Globus pallidus (tissue), 1 donor: ENCODE measurements at places on chromosomes 2 and 18.

- no peak for DNase-seq
These were observed 4.4 kb downstream of the TGFA start for GRCh38 chr2:70549064-70549710.

DNA sequence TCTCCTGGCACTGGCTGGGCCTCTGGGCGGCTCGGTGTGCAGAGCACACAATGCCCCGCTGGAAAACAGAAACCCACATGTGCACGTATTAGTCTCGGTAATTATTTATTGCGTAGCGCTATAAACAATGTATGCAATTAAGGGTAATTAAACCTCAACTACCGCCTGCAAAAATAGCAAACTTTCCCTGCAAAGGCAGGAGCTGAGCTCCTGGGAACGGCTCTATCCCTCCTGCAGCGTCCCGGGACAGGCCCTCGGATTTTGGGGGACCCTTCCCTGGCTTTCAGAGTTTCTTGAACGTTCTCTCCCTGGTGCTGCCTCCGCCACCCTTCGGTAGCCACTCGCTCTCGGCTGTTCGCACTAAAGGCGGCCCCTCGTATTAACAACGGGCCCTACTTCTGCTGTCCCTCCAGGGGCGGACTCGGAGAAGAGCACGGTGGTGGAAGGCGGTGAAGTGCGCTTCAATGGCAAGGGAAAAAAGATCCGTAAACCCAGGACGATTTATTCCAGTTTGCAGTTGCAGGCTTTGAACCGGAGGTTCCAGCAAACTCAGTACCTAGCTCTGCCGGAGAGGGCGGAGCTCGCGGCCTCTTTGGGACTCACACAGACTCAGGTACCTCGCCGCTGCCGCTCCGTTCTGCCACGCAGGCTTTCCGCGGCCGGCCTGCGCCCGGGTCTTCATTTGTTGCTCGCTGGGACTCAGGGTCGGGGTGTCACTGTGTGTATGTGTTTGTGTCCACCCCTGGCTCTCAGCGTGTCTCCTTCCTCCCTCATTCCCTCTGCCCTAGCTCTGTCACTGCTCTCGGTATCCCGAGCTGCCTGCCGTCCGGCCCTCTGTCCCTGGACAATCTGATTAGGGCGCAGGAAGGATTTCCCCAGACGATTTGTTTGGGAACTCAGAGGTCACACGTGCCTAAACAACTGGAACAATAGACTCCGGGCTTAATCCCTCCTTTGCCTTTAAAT is 1.2 kb downstream of the DLX1 start:
- DNase-seq: no peak

GRCh38 chr2:171201271-171201670 is 40.6 kb upstream of the TLK1 start:
- DNase-seq: no peak

DNA sequence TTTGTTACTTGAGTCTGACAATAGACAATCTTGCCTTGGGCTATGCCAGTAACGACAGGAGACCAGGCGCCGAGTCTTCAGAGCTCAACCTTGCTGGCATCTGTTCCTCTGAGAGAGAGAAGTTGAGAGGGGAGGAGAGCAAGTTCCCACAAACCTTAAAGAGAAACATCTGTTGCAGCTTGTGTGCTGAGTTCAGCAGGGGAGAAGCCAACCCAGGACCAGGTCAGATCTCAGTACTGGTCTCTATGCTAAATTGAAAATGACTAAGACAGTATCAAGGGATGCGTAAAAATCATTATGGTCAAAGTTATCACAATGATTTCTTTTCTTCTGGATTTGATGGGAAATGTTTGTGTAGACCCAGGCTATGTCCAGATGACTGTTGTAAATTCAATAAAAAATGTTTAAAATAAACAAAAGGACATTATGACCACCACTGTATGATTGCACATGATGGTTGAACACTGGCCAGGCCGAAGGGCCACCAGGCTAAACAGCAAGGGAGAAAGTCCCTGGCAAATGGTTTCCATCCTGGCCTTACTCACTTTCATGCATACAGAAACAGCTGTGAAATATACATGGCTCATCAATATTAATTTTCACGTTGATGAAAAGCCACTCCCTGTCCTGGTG is 100.3 kb upstream of the PMAIP1 start:
- DNase-seq: no peak

- DNase-seq: no peak
These were observed 368.3 kb downstream of the ZNF521 start for GRCh38 chr18:24983566-24984139.

- no peak for DNase-seq
These were observed 563 bp downstream of the KIF3C start for GRCh38 chr2:25981596-25982272.

GRCh38 chr2:188322569-188323551 is 31.2 kb downstream of the GULP1 start:
- no peak for DNase-seq

DNA sequence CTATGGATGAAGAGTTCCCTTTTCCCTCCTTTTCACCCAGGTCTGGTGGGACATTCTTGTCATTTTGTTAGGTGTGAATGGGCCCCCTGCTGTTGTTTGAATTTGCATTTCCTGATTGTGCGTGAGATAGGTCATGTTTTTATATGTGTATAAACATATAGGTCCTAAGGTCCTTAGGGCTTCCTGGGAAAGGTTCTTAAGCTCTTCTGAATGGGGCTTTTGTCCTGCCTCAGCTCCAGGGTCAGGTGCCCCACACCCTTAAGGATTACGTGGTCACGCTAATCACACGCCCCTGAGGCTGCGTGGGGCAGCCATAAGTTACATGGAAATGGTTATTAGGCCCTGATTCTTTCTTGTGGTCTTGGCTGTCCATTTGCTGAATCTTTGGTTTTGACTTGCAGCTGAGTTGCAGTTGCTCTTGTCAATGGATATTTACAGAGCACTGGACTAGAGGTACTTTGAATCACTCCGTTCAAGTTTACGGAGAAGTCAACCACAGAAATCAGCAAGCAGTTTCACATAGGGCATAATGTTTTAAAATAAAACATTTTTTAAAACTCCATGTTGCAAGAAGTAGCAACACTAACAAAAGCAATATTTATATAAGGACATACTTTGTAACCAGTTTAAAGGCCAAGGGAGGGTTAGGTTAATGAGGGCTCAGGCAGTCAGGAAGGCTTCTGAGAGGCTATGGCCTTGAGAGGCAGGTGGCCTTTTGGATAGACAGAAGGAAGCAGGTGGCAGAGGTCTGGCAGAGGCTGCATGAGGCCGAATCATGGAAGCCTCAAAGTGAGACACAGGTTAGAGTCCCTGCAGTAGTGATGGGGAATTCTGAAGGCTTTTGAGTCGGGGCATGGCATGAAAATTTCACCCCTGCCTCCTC is 24.2 kb downstream of the LIPG start:
- no peak for DNase-seq

GRCh38 chr18:13375302-13376255 is 157.0 kb downstream of the LDLRAD4 start:
- no peak for DNase-seq

GRCh38 chr2:40287195-40287594 is 164.7 kb downstream of the SLC8A1 start:
- no peak for DNase-seq

DNA sequence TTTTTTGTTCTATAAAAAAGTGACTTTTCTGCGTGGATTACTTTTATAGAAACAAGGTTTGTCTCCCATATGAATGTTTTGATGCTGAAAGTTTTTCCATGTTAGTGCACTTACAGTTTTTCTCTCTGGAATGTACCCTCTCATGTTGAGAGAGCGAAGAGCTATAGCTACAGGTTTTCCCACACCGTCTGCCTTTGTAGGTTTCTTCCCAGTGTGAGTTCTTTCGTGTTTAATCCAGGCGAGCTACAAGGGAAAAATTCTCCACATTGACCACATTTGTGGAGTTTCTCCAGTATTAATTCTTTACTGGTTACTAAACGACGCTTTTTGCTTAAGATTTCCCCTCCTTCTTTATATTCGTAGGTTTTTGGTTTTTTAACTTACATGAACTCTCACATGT is 85.1 kb downstream of the ACSL3 start:
- DNase-seq: no peak

GRCh38 chr2:169001116-169001815 is 29.9 kb downstream of the ABCB11 start:
- no peak for DNase-seq

GRCh38 chr2:55862246-55862645 is 61.3 kb downstream of the EFEMP1 start:
- DNase-seq: no peak

- DNase-seq: no peak
These were observed 542.1 kb upstream of the SYT4 start for GRCh38 chr18:43819397-43819796.

- no peak for DNase-seq
These were observed 17.2 kb downstream of the ITGA4 start for GRCh38 chr2:181474222-181474881.

DNA sequence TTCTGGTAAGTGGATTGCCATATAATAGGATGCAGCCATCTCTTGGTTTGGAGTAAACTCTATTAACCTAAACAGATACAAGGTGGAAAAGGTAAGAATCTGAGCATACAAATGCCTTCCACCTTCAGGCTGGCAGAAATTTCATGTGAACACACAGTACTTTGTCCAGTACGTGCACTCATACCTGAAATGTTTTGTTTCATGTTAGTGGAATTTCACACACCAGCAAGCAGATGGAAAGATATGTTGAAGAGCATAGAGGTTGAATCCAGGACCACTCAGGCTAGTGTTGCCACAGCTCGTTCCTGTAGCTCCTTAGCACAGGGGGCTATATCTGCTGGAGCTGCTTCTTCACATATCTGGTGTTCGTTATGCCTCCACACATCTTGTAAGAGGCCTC is 34.0 kb downstream of the CRIM1 start:
- DNase-seq: no peak

DNA sequence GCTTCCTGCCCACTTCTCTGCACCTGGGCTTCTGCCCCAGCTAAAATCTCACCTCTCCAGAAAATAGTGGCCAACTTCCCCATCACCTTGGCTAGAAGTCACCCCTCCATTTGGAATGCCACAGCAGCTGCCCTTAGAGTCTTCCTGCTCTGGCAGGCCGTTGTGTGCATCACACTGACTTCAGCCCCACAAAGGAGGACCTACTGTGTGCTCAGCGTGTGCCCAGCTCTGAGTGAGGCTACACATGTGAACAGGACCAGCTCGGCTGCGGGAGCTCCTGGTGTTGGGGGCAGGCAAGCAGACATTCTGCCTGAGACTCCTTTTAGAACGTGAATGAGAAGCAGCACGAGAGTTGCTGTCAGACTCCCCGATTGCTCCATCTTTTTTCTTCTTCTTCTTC is 78.7 kb downstream of the AGAP1 start:
- DNase-seq: no peak

- no peak for DNase-seq
These were observed 28.5 kb upstream of the CEP68 start for GRCh38 chr2:65027616-65028244.

DNA sequence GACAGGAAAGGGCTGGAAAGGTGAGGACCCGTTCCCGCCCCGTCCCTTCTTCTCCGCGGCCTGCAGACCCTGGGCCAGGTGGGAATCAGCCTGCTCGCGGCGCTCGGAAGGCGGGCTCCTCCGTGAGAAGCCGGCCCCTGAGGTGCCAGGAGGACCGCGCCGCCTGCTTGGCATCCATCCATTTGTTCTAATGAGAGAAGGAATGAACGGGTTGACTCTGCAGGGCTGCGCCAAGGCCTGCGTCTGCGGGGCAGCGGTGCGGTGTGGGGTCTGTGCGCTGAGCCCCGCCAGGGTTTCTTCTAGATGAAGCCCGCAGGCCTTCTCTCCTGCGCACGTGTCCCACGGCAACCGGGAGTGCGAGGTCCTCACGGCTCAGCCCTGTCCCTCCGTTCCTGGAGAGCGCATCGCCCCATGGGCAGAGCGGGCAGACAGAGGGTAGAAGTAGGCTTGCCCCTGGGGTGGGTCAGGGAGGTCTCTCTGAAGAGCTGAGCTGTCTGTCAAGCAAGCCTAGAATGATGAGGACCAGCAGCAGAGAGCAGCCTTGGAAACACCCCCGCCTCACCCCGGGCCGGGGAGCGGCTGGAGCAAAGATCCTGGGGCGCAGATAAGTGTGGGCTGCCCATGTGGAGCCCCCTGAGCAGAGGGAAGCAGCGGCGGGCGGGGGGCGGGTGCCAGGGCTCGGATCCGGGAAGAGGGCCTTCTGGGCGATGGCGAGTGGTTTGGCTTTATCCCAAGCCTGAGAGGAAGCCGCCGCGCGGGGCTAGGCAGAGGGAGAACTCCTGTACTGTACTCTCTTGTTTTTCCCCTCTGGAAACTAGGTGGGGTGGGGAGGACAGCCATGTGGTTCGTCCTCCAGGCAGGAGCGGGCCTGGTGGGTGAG is 27.9 kb upstream of the HS6ST1 start:
- DNase-seq: no peak

GRCh38 chr2:233853883-233854240 is 473 bp downstream of the HJURP start:
- no peak for DNase-seq

GRCh38 chr18:27005589-27005988 is 140.1 kb upstream of the AQP4 start:
- DNase-seq: no peak

GRCh38 chr2:41728788-41729338 is 319.0 kb upstream of the PKDCC start:
- no peak for DNase-seq

DNA sequence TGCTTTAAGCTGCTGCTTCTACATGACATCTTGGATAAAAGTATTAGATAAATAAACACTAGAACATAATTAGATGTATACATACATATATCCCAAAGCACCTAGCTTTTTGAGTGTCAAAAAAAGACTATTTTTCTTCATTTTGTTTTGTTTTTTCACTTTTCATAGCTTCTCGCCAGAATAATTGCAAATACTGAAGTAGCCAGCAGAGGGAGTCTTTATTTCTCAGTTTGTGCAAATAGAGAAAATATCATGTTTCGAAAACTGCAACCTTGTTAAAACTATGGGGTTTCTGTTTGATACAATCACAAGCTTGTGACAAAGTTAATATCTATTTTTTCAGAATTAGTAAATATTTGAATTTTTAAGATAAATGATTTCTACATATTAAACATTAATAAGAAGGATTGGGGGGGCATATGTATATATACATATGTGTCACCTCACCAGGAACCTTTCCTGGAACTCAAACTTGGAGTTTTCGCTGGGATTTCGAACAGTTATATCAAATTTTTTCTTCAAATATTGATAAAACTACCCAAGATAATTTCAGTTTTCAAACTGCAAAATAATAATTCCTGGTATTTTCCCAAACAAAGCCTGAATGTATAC is 61.0 kb downstream of the GRB14 start:
- no peak for DNase-seq

- DNase-seq: peak; percentile 69
These were observed at the start of gene INPP4A for GRCh38 chr2:98444436-98445176. INPP4A (plus strand) TSS chr2:98444858; CDS start chr2:98520049, 75,191 bp downstream.

DNA sequence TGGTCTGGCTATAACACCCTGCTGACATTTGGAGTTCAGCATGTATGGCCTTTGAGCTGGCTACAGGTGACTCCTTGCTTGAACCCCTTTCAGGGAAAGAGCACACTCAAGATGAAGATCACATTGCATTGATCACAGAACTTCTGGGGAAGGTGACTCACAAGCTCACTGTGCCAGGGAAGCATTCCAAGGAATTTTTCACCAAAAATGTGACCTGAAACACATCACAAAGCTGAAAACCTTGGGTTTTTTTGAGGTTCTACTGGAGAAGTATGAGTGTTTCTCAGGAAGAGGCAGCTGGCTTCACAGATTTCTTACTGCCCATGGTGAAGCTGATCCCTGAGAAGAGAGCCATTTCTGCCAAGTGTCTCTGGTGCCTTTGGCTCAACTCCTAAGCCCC is 879.0 kb downstream of the CBLN2 start:
- no peak for DNase-seq
